ENCODE measurements at places on chromosomes 11 and 22.

DNA sequence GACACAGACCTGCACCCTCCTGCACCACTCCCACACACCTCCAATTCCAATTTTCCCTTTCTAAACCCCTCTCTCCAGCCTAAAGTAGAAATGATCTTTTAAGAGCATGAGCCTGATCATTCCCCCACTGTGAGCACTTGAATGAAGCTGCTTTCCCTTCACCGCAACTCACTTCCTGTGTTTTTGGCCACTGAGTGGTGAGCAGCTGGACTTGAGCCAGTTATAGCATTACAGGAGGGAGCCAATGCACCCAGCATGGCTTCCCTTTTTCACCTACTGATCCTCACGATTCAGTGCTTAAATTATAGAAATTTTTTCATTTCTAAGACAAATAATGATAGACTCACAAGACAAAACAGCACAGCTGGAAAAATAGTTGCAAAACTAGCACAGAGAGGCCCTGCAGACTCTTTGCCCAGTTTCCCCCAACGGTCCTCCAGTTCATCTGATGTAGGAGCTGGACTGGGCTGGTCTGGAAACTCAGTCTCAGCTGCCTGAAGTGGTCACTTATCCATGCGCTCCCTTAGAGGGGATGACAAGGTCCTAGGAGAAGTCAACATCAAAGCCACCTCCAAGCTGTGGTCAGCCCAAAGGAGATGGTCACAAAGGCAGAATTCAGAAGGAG is 9.7 kb upstream of the APOL4 start:
- DNase-seq, result no peak

GRCh38 chr11:132111316-132111715 is 740.9 kb downstream of the NTM start:
- no peak for DNase-seq

DNA sequence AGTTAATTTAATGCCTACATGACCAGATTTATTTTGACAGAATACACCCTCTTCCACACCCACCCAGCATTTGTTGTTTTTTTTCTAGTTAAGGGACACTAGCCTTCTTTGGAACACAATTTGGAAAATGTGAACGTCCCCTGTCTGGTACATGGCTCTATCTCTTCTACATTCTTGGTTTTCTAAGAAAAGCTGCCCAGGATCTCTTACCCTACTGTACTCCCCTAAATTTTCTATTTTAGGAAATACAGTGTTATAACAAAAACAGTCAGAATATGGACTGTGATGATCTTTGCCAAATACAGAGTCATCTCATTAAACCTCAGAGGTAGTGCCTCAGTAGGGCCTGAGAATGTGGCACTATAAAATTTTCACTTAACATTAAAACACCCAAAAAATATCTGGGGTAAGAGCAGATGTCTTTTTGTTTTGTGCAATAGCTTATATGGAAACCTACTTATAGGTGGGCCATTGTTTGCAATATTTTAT is 93.1 kb upstream of the SPON1 start:
- DNase-seq, result no peak

DNA sequence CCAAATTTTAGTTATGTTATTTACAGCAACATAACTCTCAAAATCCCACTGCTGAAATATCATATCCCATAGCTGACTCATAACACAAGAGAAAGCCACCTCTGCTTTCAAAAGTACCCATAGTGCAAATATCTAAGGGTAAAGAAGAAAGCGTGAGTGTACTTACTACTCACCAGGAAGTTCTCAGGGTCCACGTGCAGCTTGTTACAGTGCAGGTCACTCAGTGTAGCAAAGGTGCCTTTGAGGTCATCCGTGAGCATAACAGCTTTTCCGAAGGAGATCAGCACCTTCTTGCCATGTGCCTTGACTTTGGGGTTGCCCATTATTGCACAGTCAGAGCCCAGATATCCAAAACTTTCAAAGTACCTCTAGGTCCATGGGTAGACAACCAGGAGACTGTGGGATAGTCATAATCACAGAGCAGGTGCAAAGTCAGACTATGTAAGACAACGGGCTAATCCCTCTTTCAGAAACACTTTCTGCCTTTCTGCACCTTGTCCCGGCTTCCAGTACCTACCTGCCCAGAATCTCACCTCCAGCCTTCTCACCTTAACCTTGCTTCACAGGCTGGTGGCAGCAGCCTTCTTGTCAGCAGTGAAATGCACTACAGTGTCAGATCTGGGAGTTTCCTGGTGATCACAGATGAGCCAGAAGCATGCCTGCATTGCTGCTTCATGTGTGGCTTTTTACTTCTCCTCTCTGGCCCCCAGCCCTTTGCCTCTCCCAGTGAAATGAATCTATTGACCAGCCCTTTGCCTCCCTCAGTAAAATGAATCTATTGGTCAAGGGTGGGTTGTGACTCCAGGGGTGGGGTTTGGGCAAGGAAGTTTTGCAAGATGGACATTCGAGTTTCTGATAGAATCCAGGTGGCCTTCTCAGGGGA is 6.5 kb downstream of the HBG1 start:
- no peak for DNase-seq

Data from ascending aorta (tissue), 2 donors.